Stimulated activated CD8-positive, alpha-beta memory T cell treated with anti-CD3 and anti-CD28 coated beads, Interleukin-4, amount 100 ng/mL, for 1 hour (primary cell): ENCODE measurements at places on chromosomes 6 and 20.

DNA sequence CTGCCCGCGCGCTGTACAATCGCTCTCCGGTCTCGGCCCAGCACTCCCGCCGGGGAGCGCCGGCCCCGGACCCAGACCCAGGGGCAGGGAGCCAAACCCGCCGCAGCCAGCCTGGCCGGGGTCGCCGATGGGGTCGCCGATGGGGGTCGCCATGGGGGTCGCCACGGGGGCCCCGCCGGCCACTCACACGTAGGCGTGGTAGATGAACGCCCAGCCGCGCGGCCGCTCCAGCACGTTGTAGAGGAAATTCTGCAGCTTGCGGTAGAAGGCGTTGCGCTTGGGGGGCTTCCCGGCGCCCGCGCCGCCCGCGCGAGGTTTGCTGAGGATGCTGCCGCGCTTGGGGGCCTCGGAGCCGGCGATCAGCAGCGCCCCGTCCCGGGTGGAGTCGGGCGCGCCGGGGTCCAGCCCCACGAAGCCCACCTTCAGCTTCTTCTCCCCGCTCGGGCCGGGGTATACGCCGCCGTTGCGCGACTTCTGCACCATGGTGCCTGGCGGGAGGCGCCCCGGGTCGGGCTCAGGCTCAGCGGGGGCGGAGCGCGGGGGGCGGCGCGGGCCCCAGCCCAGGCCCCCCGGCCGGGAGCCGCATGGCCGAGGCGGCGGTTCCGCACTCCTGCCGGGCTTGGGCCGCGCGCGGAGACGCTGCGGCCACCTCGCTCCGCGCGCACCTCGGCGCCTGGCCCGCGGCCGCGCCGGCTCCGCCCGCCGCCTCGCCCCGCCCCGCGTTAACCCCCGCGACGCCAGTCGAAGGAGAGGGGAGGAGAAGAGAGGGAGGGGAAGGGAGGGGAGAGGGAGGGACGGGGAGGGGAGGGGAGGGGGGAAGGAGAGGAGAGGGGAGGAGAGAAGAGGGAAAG lies at the start of gene KCNQ2:
Gene KCNQ2 (minus strand): TSS at position 675 of the 851 bp plus-strand sequence. CDS start 192 bp downstream, at position 483.
- DNase-seq = no peak

DNA sequence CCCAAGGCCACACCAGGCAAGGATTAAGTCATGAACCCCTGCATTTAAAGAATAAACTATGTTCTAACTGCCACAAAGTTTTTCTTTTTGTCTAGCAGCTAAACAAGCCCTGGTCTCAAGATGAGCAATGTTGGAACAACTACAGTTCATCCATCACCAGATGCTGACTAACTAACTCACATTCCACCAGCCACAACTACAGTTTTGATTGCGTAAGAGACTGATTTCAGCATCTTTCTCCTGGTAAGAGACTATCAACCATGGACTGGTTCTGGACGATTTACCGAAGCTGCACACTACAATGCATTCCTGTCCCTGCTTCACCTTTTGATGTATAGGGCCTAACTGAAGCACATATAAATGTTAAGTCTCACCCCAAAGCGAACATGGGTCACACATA lies 43.0 kb downstream of the F13A1 start:
- DNase-seq = no peak

- DNase-seq = no peak
Measured at GRCh38 chr20:57693670-57694329, 16.0 kb downstream of the PMEPA1 start.

DNA sequence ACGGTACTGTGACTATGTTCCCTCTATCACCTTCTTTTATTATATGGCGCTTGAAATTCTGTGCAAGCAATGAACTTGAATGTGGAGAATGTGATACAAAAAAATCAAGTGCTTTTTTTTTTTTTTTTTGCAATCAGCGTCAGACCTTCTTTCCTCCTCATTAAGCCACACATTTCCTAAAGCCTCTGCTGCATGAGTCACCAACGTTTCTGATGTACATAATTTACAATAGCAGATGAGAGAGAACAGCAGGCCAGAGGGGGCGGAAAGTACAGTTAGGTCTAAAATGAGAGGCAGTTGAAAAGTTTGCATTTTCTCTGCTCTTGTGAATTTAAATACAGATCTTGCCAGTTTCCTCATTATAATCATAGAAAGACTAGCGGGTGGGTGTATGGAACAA lies 114.6 kb upstream of the RIPOR2 start:
- DNase-seq = peak; percentile 26

DNA sequence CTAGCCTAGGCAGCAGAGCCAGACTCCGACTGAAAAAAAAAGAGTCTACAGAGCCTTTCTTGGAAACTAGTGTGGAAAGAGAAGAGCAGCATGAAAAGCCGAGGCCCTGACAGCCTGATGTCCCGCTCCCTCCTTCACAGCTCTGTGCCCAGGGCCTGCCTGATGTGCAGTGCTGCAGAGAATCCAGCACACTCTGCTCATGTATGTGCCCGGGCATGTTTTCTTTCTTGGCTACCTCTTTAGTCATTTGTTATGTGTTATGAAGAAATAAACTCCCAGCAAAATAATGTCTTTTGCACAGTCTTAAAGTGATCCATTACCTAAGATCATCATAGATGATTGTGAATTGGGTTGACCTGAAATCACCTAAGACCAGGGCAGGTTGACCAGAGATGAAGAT lies 78.1 kb upstream of the EZR start:
- no peak for DNase-seq

DNA sequence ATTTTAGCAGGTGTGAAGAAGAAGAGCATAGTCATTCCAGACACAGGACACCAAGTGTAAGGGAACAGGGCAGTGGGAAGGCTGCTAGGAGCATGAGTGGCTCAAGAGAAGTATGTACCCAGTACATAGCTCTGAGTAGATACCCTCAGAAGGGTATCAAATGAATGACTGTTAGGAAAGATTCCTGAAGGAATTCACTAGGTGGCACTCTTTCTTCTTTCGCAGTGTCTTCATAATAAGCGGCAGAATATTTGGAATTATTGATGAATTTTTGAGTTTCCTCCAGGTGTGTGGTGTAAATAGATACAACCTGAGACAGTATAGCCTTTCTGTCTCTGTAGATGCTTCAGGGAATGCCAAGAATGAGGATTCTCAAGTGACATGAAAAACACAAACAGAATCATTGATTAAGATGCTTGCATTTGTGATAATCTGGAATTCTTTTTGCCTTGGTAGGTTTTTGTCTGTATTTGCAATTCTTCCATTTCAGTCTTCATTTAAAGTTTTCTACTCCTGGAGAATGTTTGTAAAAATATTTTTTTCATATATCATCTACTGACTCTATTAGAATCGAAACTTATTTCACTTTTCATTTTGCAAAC lies 264.3 kb upstream of the RIMS1 start:
- no peak for DNase-seq
